ENCODE measurements at places on chromosomes 12 and 14.
A peak's percentile ranks its signal among the peaks of the same experiment; 100 is the strongest.

DNA sequence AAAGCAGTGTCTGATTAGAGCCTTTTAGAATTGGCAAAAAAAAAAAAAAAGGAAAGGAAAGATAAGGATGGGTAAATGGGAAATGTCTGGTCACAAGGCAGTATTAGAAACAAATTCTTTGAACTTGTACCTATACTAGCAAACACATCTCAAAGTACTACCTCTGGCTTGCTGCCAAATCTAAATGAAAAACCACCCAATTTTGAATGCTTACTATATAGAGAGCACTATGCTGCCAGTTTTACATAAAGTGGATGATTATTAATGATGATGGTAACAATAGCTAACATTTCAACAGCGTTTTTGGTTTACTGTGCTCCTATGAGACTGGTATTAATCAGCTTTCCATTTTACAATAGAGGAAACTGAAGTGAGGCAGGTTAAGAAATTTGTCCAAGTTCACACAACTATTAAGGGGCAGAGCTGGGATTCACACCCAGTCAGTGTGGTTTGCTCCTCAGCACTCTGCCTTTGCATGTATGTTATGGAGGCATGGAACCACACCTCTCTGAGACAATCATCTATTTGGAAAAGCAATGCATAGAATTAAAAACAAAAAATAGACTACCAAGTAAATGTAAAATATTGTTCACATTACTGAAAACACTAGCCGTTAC, 34.2 kb downstream of the ATP2B1 start:
- DNase-seq, result peak; percentile 2

GRCh38 chr14:30084811-30085210, 157.2 kb upstream of the PRKD1 start:
- DNase-seq, result no peak

DNA sequence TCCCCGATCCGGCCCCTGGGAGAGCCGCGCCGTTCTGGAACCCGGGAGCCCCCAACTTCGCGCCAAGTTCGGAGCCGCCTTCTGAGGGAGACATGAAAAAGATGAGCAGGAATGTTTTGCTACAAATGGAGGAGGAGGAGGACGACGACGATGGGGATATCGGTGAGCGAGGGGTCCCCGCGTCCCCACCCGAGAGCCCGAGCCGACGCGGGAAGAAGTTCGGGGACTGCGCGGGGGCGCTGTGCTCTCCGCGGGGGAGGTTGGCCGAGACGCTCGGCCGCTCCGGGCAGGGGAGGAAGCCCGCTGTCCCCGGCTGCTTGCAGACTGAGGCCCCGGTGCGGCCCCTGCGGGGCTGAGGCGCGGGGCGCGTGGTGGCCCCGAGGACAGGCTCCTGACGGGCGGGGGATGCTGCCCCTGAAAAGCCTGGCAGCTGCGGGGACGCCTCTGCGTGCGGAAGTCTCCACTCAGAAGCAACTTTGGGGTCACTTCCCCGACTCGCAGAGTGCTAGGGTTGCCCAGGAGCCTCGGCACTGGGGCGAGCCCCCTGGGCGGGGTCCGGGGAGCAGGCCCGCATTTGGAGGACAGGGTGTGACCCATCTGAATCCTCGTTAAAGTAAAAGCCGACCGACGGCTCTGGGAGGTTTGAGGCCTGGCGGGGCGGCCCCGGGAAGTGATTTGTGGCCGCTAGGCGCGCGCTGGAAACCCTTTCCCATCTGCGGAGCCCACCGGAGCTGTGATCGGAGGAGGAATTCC, 511 bp downstream of the ANO6 start:
- DNase-seq, result peak; percentile 31

DNA sequence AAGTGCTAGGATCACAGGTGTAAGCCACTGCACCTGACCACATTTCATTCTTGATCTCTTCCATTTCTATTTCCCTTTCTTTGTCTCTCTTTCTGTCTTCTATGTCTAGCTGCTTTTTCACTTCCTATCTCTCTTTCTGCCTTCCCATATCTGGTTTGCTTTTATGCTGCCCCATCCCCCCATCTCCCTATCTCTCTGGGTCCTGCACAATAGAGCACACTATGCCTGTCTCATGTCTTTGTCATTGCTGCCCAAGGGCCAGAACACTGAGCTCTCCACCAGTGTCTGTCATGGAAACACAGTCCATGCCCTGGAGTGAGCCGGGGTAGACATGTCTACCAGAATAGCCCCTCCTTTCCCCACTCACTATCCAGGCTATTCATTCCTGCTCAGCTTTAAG, 12.3 kb upstream of the RARG start:
- no peak for DNase-seq

GRCh38 chr12:51870504-51870903, 17.4 kb upstream of the ANKRD33 start:
- no peak for DNase-seq

DNA sequence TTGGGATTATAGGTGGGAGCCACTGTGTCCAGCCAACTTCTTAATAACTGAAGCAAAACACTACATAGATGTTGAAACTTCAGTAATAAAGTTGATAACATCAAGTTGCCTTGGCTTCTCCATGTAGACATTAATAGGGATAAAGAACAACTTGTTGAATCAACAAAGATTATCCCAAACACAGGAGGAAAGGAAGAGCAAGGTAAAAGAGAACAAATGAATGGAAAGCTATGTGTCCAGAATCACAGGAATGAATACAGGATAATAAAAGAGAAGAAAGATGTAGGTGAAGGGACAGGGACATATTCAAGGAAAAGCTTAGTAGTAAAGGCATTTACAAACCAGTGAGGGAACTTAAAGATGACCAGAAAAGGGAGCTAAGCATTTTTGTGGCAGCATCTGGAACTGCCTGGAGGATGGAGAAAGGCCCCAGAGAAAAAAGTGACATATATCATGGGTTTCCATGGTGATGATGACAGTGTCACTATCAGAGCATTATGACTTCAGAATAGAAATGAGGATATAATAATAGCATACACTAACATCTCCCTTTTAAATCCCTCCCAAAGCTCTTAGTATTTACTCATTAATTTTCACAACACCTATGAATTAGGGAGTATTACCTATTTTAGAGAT, 24.0 kb upstream of the MDM1 start:
- peak; percentile 37 for DNase-seq

- DNase-seq, result no peak
Measured at GRCh38 chr14:28952666-28953065, 186.1 kb downstream of the FOXG1 start.

GRCh38 chr12:87025976-87026375, 769.8 kb upstream of the MGAT4C start:
- DNase-seq, result no peak

DNA sequence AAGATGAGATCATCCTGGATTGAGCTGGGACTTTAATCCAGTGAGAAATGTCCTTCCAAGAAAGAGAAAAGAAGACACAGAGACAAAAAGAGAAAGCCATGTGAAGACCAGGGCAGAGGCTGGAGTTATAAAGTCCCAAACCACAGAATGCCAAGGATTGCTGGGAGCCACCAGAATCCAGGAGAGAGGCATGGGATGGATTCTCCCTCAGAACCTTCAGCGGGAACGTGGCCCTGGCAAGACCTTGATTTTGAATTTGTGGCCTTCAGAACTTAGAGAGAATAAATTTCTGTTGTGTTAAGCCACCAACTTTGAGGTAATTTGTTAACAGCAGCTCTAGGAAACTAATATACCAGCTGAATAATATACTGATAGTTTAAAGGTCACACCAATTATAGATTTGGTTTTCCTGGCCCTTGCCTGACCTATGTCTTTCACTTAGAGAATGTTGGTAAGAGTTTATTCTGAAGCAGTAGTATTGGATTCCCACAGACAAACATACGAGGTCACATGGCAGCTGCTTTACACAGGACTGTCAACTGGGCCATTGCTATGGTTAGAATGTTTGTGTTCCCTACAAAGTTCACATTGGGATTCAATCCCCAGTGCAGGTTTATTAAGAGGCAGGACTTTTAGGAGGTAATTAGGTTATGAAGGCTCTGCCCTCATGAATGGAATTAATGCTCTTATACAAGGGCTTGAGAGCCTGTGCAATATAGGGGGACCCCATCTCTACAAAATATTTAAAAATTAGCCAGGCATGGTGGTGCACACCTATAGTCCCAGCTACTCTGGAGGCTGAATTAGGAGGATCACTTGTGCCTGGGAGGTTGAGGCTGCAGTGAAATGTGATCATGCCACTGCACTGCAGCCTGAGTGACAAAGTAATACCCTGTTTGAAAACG, 156.5 kb upstream of the EEA1 start:
- DNase-seq, result no peak

GRCh38 chr12:46831335-46832129, 5.7 kb upstream of the SLC38A4 start:
- no peak for DNase-seq

GRCh38 chr14:74848768-74849167, 27.2 kb downstream of the PROX2 start:
- no peak for DNase-seq

GRCh38 chr14:63663428-63664341, 22.0 kb upstream of the WDR89 start:
- DNase-seq, result no peak

DNA sequence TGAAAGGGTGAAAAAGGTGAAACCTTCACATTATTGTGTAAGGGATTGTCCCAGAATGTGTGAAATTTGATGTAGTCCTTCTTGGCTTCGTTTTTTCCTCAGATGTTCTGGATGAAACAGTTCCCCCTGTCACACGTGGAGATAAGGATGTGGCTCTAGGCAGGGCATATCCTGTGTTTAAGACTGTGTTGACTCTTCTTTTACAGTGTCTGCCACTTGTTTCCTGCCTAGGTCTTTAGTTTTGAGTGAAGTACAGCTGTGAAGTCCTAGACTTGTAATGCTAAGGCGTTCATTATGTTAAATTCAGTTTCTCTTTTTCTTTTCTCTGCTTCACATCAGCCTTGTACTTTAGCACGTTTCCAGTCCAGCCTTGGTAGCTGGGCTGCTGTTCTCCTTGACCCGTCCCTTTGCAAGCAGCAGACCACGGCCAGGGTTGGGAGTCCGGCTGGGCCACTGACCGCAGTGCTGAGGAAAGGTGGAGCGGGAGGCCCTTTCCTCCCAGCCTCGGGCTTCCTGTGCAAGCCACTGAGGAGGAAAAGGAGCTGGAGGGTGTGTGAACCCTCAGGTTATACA, 59.1 kb downstream of the RASSF3 start:
- no peak for DNase-seq

DNA sequence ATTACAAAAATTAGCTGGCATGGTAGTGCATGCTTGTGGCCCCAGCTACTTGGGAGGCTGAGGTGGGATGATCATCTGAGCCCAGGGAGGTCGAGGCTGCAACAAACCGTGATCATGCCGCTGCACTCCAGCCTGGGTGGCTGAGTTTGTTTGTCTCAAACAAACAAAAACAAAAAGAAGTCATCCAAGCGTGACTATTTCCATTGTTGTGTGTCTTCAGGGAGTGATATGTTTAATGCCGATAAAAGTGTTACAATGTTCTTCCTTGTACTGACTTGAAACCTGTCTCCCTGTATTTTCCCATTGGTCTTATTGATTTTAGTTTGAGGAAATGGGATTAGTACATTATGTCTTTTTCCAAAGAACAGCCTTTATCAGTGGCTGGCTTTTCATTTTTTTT, 75.6 kb upstream of the USP44 start:
- no peak for DNase-seq

DNA sequence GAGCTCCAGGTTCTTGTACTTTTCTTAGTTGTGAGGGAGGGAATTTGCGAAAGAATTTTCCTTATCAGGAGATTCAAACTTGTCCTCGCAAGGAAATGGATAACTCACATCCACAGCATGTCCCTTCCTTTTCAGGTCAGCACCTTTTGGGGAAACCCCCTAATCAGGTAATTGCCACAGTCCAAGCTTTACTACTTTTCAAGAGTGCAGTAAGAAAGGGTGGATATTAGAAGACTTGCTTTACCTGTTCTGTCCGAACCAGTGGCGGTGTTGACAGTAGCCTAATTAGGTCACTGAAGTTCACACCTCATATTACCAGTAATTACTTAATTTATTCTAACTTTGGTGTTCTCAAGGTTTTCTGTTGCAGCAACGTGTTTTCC, 6.7 kb upstream of the C12orf50 start:
- no peak for DNase-seq

DNA sequence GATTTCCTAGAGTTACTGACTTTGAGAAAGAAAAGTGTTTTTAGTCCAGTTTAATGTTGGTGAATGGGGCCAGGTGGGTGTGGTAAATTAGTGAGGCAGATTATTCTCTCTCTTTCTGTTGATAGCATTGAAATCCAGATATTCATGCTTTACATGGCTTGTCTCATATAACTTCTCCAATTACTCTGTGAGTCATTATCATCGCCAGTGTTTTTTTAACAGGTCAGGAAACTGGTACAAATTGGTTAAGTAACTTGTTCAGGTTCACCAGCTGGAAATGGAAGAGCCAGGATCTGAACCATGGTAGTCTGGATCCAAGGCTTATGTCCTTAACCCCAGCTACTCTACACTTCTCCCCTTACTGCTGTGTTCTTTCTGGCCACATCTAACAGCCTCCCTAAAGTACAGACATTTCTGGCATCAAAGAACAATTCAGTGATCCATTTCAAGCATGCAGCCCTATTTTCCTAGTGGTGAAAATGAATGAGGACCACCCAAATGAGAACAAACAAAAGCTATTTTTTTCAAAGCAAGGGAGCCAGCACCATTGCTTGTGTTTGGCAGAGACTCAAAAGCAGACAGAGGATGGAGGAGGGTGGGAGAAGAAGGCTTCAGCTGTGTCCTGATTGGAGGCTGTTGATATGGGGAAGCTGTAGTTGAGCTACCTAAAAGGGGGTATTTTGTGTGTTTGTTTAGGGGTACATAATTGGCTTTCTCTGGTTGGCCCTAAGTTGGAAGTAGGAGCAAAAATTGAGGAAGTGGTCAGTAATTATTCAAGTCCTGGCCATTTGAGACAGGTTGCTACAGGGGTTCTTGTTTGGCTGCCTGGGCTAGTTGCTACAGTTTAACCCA, 1.7 kb downstream of the IRAK3 start:
- no peak for DNase-seq

DNA sequence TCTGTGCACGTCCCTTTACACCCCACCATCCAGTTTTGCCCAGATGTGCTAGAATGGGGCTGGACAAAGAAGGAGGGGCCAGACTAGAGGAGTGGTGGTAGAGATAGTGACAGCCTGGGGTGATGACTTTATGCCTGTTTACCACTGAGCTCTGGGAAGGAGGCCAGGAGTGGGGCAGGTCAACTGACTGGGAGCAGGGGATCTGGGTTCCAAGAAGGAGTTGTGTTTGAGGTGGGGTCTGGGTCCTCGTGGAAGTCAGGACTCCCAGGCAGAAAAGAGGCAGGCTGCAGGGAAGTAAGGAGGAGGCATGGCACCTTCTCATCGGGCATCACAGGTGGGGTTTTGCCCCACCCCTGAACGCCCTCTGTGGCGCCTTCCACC, 315 bp downstream of the LTB4R2 start:
- no peak for DNase-seq

DNA sequence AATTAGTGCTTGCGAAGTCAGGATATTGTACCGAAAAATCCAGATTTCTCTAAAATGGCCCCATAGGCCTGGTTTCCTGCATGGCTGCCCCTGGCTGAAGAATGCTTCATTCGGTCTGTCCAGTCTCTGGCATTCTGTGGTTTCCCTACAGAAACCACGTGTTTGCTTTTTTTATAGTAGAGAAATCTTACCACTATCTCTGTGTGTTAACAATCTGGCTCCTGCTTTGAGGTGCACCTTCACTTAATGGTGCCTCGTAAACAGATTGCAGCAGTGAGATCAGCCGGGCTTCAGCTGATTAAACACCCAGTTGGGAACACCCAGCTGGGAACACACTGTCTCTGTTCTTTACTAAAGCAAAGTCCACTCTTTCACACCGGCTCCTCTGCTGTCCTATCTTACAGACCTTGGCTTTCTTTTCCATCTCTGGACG, 6.7 kb upstream of the DNAAF2 start:
- DNase-seq, result no peak
